Stimulated activated CD8-positive, alpha-beta memory T cell treated with anti-CD3 and anti-CD28 coated beads, Interleukin-12 subunit alpha, Interleukin-12 subunit beta, amount 100 ng/mL, for 1 hour (primary cell): ENCODE measurements at places on chromosomes 1 and 21.
A peak's percentile ranks its signal among the peaks of the same experiment; 100 is the strongest.

DNA sequence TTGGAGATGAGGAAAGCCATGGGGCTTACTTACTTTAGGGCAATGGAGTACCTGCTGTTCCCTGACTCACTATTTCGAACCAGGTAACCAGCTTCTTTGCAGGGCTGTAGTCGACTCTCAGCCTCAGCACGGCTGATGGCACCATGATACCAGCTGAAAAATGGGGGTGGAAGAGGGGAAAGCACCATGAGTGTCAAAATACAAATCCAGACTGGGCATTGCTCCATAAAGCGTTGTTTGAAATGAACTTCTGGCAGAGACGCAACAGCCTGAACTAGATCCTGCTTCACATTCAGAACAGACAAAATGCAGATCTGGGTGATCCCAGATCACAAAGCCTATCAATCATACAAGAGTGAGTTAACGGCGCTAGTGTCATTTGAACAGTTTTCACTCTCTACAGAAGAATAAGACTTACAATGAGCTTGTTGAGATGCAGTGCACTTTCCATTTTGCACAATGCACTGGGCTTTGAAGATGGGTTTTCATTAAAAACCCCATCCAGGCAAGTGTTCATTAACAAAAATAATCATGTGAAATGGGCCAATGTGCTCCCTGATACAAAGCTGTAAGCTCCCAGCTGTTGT, 16.0 kb upstream of the TDRD10 start:
- no peak for DNase-seq

DNA sequence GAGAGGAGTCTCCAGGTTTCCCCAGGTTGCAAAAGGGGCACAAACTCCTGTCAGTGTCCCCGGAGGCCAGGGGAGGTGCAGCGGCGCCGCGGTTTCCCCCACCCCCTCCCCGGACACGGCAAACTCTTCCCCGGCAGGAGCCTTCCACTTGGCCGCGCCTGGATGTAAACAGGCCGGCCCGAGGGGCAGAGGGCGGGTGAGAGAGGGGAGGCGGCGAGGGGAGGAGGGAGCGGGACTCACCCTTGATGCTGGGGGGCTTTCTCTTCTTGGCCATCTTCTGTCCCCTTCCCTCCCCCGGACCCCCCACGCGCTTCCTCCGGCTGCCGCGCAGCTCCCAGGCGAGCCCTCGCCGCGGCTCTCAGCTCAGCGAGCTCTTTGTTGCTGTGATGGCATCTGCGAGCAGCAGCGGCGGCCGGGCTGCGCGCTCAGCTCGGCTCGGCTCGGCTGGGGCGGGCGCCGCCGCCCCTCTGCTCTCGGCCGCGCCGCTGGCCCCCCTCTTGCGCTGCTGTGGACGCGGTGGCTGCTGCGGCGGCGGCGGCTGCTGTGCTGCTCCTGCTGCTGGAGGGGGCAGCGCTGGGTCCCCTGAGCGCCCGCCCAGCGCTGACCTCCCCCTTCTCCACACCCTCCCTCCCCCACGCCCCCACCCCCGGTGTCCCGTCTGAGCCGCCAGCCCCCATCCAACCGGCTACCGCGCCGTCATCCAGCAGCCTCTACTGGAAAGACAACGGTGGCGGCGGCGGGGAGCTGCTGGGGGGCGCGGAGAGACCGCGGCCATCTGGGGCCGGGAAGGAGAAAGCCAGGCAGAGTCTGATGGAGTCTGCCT, 4.9 kb upstream of the SLC44A5 start:
- DNase-seq = no peak

GRCh38 chr1:184535191-184535970, 148.6 kb downstream of the C1orf21 start:
- no peak for DNase-seq

DNA sequence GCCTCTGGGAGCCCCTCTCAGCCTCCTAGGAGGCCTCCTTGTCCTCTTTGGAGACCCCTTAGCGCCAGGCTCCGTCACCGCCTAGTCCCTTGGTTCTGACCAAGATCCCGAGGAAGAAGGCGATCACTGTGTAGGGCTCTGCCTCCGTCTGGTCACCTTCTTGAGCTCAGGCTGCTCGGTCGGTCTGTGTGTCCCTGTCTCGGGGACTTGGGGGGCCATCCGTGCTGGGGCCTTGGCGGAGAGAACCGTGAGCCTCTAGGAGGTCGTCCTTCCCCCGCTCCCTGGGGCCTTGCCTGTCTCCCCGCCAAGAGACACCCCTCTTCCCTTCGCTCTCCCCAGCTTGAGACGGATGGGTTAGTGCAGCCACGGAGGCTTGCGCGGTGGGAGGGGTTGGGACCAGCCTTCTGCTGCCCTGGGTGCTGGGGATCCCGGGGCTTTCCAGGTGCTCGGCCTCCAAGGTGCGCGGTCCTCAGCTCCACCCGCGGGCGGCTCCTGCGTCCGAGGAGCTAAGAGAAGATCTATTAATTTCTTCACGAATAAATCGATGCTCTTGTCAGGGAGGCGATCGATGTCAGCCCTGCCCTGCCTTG, 701 bp upstream of the INSRR start:
- DNase-seq = no peak

GRCh38 chr1:165827268-165828102, at the start of gene UCK2:
TSS of gene UCK2 (plus strand) at chr1:165827614. CDS start at chr1:165827834, 220 bp downstream.
- DNase-seq = no peak

- DNase-seq = no peak
Measured at GRCh38 chr1:216640100-216640499, 83.1 kb downstream of the ESRRG start.

GRCh38 chr1:1371746-1372711, 3.0 kb downstream of the AURKAIP1 start:
- DNase-seq = peak; percentile 55

DNA sequence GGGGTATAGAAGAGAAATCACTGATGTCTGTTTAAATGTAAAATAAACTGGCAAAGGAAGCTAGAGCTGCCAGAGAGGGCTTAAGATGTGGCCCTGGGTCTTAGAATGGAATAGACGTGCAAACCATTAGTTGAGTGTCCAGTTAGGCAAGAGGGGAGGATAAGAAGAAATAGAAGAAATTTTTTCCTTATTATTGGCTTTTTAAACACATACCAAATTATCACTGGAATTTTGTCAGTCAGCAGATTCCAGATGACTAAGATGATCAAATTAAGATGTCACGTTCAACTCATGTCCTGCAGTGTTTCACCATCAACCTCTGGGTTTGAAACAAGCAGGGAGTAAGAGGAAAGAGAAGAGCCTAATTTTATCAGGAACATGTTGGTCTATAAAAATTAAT, 71.6 kb upstream of the C1orf21 start:
- DNase-seq = no peak

DNA sequence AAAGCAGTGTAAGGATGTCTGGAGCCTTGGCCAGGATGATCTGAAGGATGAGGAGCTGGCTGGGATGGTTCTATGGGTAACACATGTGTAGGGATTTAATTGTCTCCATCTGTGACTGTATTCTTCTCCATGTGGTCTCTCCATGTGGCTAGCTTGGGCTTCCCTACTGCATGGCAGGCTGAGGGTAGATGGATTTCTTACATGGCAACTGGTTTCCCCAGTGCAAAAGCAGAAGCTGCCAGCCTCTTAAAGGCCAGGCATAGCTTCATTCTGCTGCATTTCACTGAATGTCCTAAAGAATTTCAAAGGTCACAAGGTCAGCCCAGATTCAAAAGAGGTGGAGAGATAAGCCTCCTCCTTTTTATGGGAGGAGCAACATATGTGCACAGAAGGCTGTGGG, 61.7 kb downstream of the XCL2 start:
- DNase-seq = no peak

DNA sequence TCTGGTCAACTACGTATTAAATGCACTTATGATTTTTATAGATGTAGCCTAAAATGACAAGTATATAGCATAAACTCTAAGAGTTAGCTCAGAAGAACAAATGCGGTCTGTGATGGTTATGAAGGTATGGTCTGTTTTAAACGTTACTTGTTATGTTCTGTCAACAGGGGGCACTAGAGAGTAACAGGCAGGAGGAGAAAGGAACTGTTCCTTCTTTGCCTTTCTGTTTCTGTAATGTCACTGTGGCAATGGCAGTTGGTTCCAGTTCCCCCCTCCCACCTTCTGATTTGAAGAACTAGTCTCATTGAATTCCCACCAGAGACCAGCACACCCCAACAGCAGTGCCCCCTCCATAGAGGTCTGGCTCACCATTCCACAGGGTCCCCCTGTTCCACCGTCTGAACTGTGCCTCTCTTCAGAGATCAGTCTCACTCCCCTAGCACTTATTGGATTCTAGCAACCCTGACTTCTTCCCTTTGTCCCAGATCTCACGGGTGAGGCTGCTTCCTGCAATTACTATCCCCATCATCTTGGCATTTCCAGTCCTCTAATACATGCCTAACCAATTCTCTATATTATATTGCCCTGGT, 14.0 kb downstream of the KRTAP24-1 start:
- no peak for DNase-seq

DNA sequence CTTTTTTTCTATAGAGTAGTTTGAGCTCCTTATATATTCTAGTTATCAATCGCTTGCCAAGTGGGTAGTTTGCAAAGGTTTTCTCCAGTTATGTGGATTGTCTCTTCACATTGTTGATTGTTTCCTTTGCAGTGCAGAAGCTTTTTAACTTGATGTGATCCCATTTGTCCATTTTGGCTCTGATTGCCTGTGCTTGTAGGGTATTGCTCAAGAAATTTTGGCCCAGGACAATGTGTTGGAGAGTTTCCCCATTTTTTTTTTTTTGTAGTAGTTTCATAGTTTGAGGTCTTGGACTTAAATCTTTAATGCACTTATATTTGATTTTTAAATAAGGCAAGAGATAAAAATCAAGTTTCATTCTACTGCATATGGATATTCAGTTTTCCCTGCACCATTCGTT, 774.8 kb upstream of the ADAMTS5 start:
- no peak for DNase-seq

DNA sequence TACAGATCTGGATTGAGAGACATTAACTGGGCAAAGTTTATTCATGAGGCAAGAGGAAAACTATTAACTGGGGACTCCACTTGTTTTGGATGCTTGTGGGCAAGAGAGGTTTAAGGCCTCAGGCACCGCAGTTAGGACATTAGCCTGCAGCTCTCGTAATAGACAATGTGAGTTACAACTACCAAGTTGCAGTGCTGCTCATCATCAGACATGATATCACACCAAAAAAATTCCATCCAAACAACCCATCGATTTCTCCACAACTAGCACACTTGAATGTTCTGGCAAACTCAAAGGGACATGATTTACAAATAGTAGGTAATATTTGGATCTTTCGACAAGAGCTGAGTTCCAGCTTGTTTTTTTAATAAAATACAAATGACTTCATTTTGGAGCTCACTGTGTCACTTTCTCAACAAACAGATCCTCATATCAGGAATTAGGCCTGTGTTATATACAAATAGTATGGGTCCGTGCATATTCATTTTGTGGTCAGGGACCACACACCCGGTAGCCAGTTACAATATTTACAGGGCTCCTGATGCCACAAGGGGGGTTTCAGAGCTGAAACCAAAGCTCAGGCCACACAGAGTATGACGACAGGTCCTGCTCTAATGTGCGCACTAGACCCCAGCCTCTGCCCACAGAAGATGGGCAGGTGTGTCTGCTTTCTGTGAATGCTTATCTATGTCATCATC, 128.0 kb downstream of the TGFBR3 start:
- DNase-seq = no peak

DNA sequence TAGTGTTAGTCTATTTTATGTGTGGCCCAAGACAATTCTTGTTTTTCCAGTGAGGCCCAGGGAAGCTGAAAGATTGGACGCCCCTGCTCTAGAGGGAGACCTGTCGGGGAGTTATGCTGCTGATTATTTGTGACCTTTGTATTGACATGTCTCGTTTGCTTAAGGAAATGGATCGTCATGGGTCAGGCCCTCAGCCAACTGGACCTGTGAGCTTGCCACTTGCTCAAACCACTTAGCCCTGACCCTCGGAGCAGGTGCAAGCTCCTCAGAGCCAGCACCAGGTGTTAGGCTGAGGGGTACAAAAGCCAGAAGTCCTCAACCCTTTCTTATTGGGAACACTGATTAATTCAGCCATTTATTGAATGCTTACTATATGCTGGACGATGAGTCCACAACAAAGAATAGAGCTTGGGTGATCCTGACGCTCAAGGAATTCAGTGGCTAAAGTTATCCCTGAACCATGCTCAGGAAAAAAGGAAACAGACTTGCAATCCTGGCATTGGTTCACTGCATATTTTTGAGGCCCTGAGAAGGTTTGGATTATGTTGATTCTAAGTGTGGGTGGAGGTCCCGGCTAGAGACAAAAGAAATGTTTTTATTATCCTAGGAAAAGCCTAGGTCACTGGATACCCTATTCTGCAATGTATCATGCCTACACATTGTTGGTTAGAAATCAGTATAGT, 19.0 kb downstream of the TGFB2 start:
- no peak for DNase-seq

- no peak for DNase-seq
Measured at GRCh38 chr21:27423038-27423437, 456.1 kb upstream of the ADAMTS5 start.

- DNase-seq = no peak
Measured at GRCh38 chr21:14533499-14534428, 12.4 kb downstream of the SAMSN1 start.

DNA sequence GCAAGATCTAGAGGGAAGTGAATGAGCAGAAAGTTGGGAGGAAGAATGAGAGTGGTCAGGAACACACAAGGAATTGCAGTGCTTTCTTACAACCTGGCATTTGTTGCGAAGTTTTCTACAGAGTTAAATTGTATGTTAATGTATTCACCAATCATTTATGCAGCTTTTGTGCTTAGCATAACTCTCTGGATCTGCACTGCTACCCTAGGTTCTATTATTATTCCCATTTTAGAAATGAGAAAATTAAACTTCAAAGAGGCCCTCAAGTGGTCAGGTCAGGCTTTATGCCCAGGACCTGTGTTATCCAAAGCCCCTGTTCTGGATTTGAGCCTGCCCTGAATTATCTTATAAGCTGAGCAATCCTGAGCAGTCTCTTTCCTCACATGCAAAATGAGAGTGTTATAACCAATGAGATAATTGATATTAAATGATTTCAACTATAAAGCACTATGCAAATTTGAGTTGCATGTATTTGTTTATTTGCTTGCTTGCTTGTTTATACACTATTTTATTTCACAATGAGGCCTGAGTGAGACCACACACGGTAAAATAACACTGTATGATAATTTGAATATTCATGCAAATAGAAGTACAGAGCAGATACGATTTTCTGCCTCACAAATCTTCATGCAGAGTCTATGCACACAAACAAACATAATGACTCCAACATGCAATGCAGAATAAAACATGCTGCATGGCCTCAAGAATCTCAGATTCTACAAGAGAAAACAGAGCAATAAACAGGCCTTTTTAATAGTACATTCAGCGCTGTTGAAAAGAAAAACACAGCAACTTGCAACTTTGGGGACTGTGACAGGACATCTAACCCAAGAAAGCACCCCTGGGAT, 323.0 kb downstream of the PLPP3 start:
- no peak for DNase-seq

DNA sequence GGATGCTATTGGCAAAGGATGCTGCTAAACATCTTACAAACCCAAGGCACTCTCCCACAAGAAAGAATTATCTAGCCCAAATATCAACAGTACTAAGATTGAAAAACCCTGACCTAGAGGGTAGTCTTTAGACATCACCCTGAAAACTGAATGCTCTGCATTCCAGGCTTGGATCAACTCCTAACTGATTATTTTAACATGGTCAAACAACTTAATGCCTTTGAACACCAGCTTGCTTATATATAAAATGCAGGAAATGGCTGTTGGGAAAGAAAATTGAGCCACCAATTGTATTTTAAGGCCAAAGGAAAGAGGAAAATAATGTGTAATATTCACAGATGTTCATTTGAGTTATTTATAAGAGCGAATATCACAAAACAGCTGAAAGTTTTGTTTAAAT, 72.2 kb upstream of the C1orf87 start:
- DNase-seq = no peak
